ENCODE measurements at places on chromosomes 16 and 17. TPM values are rescaled to one million over a fixed set of nuclear protein-coding genes. Genes with fewer than 3 reads are reported as not detected.

DNA sequence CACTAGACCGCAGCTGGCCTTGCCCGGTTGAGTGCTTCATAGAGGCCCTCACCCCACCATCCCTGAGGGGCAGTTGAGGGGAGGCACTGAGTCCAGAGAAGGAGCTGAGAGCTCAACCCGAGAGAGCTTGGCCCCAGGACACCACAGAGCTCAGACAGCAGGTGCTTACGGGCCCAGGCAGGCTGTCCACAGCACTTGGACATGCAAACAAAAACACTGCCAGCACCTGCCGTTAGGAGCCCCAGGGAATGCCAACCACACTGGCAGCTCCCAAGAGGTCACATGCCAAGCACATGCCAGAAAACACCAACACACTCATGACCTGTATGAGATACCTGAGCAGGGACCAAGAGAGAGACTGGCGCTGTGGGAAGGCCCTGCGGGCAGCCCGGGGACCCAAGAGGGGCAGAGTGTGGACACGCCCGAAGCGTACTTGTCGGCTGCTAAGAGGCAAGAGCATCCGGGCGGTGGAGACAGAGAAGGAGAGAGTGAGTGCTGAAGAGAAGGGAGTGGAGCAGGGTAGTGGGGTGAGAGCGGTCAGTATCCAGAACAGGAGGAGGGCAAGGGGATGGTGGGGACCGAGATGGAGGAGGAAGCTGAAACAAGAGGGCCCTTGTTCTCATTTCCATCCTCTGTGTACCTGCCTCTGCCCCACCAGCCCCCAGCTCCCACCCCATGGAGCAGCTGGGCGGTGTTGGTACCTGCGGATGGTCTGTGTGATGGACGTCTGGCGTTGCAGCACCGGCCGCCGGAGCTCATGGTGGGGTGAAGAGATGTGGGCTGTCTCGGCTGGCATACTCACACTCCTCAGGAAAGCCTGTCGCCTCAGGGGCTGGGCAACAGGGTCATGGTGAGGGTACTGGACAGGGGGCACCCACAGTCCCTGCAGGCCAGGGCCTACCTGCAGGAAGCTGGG is 8.2 kb downstream of the RHBDF1 start:
- no peak for DNase-seq

GRCh38 chr17:31609331-31609730 is 217.9 kb downstream of the RAB11FIP4 start:
- DNase-seq, result no peak

DNA sequence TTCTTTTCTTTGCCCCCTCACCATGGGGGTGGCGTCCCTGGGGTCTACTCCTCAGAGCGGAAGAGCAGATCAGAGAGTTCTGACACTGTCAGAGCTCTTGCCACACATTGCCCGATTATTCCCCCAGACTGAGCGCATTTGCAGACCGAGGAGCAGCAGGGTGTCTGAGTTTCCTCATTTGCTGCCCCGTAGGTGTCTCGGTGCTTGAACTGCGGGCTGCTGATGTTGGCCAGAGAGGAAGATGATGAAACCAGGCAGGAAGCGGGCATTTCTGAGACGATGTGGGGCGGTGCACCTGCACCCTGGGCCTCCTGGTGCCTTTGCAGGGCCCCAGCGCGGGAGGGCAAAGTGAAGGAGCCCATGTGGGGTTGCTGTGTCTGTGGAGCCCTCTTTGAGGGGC is 55.2 kb downstream of the ARSG start:
- DNase-seq, result peak; percentile 79

- no peak for DNase-seq
Measured at GRCh38 chr16:86002178-86002900, 103.4 kb downstream of the IRF8 start.

DNA sequence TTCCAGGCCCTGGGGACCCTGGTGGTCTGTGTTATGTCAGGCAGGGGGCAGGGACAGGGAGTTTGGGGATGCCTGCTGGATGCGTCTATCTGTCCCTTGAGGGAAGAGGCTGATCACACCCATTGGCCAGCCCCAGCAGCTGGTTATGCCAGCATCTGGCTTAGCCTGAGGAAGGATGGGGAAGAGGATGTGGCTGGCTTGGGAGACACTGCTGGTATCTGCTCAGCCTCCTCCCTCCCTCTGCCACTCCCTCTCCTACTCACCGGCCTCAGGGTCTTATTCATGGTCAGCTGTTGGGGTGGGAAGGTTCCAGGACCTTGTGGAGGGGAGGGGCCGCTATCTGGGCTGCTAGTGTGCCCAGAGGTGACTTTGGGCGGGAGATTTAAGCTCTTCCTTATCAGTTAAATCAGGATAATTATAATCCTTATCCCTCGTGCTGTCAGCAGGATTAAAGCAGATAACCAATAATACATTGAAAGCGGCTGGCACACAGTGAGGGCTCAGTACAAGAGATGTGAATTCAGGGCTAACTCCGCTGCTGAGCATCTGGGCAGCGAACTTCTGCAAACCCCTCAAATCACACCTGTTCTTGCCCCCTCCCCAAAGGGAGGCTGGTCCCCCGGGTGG is 36.0 kb upstream of the MLKL start:
- DNase-seq, result no peak

The ARL2BP gene
- 17.1 TPM for total RNA-seq

The CES5A gene
- total RNA-seq, result not detected

The JUP gene
- total RNA-seq, result 3.7 TPM
